AG09309 (cell line): ENCODE measurements at places on chromosomes 5 and 9.

GRCh38 chr9:80163889-80164288, 592.1 kb downstream of the TLE4 start:
- DNase-seq: no peak

DNA sequence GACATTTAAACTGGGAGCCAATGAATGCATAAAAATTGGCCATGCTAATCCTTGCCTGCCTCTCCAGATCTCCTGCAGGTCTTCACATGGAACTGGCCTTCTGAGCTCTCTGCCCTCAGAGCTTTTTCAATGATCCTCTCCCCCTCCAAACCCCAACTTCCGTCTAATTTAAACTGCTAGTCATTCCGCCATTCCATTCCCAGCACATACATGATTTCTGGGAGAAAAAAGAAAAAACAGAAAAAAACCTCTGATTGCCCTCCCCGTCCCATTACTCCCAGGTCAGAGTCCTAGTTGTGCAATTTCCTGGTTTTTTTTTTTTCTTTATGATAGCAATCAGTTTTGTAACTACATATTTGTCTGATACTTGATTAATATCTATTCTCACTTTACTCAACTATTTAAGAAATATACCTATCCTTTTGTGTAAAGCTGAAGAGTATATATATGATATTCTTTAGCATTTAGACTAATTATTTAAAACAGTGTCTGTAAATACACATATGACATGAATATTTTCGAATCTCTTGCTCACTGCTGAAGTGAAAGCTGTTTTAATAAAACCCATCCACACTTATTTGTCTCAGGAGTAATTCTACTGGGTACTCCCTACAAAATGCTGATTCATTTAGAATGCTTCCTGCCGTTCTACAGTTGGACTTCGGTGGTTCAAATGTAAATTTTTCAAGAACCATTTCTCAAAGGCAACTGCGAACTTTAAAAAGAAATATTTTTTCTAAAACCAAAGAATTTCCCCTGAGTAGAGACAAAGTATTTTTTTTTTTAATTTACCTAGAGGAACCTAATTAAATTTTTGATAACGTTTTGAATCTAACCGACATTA, 1.6 kb downstream of the HINT1 start:
- DNase-seq: no peak

- DNase-seq: no peak
Measured at GRCh38 chr9:104772714-104773510, 9.0 kb downstream of the NIPSNAP3B start.

DNA sequence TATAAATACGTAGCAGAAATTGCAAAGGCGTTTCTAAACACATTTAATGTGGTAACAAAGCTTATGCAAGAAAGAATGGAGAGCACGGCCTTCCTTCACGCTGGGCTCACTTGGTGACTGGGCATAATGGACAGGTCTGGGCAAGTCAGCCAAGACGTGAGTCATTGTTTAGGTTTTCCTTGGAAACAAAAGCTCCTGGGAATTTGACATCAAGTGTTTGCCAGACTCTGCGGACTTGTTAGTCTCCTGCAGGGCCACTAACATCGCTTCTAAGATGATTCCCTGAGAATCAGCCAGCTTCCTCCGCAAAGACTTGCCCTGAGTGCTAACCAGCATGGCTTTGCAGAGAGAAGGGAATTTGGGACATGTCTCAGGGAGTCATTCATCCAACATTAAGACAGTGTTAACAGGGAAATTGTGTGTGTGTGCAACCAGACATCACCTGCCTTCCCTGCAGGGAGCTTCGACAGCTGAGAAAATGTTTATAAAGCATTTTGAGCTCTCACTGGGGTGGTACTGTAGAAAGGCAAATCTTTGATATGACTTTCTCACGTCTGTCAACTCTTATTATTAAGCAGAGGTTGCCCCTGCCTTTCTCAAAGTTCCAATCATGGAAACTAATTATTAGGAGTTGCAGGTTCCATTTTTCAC, 182.5 kb downstream of the NTRK2 start:
- peak; percentile 86 for DNase-seq

GRCh38 chr9:96461336-96461735, 11.4 kb downstream of the HABP4 start:
- no peak for DNase-seq

DNA sequence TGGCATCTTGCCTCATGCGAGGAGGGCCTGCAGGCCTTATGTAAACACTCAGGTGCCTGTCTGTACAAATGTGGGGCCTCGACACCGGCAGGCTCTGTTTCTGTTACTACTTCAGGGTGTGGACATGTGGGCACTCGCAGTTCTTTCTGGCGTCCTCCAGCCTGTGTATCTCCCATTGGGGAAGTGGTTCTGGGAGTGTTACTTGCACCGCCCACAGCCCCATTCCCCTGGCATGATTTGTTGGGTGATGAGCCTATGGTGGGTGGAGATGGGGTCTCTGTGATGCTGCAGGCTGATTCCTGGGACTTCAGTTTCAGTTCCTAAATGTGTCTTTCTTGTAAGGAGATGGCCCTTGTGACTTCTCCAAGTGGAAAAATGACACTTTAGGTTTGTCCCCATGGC, 82.1 kb upstream of the PITX1 start:
- no peak for DNase-seq
